ENCODE measurements at places on chromosomes 12 and 14.

- no peak for DNase-seq
Measured at GRCh38 chr12:68831751-68832503, 23.9 kb downstream of the MDM2 start.

DNA sequence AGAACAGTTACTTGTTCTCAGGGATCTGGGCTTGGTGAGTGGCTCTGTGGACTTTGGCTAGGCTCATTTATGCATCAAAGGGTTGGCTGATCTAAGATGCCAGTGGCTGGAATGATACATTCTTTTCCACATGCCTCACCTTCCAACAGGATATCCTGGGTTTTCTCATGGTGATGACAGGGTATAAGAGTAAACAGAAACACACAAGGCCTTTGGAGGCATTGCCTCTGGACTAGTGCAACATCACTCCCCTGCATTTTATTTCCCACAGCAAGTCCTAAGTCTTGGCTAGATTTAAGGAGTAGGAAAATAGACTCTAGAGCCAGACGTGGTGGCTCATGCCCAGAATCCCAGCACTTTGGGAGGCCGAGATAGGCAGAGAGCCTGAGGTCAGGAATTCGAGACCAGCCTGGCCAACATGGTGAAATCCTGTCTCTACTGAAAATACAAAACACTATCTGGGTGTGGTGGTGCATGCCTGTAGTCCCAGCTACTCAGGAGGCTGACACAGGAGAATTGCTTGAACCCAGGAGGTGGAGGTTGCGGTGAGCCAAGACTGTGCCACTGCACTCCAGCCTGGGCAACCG is 47.9 kb downstream of the RPH3A start:
- no peak for DNase-seq

GRCh38 chr14:100822532-100823296 is 3.2 kb upstream of the MEG3 start:
- no peak for DNase-seq

- peak; percentile 9 for DNase-seq
Measured at GRCh38 chr14:77212943-77213678, 31.5 kb downstream of the TMEM63C start.

GRCh38 chr12:19491863-19492262 is 52.6 kb downstream of the AEBP2 start:
- no peak for DNase-seq

DNA sequence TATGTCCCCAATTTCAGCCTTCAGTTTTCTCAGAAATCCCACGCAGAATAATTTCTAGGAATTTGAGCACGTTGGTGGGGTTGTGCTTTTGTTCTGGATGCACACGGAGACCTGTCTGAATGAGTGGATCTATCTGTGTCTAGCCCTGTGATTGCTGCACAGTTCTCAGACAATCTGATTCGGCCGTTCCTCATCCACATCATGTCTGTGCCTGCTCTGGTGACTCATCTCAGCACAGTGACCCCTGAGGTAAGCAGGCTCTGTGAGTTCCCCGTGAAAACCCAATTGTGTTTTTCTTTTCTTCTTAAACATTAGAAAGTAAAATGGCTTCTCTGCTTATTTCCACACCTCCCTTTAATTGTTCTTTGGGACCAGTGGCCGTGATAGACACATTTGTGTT is 20.2 kb downstream of the UBE3B start:
- DNase-seq, result no peak

DNA sequence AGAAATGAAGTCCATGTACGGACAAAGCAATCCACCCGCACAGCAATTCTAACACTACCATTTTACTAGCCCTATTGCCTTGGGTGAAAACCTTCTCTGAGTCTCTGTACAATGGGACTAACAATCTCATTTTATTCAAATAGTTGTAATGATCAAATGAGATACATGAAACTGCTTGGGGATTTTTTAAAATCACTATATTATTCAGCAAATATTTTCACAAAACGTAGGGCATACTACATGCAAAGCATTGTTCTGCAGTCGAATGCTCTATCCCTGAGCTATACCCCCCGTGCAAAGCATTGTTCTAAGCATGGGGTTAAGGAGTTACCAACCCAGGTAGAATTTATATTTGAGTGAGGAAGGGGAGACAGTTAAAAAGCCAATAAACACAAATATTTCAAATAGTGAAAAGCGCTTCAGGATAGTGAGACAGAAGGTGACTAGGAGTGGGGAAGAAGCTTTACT is 554 bp upstream of the ATF7 start:
- DNase-seq, result no peak

DNA sequence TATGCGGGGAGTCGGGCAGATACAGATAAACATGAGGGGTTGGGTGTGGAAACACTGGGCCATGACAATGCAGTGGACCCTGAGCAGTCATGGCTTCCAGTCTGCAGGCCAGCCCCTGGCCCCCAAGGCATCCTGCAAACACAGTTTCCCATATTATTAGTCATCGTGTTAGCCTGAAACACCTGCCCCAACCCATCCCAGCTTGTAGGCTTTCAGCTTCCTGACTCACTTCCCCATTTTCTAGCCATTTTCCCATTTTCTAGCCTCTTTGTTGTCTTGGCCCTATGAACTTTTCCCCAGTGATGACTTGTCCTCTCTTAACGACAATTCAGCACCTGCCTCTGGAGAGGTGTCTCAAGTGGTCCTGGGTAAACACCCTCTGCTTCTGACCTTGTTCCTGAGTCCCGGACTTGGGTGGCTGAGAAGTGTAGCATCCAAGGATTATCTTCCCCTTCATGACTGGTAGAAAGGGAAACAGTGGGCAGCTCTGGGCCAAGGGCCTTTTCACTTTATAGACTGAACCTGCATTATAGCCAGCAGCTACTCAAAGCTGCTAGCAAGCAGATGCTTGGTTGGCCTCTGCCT is 4.3 kb upstream of the PGF start:
- DNase-seq, result no peak

DNA sequence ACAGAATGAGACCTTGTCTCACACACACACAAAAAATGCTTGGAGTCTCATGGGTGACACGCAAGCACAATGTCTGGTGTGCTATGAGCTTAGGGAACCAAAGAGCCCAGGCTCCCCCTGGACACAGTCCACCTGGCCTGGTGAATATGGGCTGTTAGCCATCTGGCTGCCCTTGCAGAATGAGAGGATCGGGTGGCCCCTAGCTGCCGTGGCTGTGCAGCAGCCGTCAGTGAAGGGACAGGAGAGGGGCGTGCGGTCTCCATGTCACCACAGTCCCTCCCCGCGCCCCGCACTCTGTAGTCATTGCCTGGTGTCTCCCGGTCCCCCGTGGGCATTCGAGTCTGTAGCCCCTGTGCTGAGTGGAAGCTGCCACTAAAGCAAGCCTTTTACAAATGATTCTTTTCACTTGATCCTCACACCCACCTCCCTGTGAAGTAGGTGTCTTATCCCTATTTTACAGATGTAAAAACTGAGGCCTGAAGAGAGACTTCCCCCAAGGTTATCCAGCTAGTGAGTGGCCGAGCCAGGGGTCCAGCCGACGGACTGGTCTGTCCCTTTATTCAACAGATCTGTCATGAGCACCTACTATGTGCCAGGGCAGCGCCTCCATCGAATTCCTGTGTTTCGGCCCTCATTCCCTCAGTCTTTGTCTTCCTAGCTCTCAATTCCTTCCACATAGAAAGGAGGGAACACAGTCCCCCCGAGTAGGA is 18.8 kb downstream of the MVK start:
- no peak for DNase-seq

DNA sequence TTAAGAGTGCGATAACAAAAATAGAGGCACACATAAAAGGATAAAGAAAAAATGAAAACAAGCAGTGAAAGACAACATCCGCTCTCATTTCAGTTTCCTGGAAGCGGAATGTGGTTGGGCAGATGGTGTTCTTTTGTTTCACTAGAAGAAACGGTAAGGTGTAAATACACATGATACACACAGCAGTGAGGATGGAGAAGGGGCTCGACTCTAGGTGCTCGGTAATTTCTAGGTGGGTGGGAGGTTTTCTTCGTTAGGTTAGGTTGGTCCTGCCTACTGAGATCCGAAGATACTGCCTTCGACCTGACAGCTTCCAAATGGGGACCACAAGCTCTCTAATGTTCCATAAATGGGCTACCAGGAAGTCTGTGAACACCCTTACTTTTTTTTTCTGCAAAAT is 1082.5 kb downstream of the BCL11B start:
- DNase-seq, result no peak

GRCh38 chr12:33427071-33427470 is 12.5 kb downstream of the SYT10 start:
- DNase-seq, result no peak

DNA sequence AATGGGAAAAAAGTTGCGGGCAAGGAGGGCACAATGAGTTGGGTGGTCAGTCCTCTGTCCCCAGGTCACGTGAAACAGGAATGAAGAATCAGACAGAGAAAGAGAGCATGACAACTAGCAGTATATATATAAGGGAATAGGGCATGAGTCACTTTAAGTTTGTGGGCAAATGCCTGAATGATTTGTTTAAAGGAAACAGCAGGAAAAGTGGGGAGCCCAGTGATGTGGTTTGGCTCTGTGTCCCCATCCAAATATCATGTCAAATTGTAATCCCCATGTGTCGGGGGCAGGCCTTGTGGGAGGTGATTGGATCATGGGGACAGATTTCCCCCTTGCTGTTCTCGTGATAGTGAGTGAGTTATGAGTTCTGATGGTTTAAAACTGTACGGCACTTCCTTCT is 195.3 kb upstream of the IGF1 start:
- no peak for DNase-seq
